ENCODE measurements at places on chromosomes 3 and 15.

GRCh38 chr3:50585919-50586762 lies 16.8 kb downstream of the HEMK1 start:
- no peak for DNase-seq

- DNase-seq, result no peak
These were observed 244.4 kb upstream of the COL8A1 start for GRCh38 chr3:99393961-99394360.

DNA sequence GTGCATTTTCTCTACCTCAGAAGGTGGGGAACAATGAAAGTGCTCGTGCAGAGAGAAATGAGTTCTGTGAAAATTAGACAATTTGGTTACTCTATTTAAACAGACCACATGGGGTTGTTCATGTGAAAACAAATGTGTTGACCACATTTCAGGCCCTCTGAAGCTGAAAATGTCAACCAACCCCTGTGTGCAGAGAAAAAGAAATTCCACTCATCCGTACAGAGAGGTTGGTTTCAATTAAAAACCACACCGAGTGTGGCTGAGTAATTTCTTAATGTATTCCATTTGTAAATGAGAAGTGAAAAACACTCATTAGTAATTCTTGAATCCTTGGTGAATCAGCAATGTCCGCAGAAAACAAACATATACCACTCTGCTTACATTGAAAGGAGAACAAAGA lies 46.9 kb upstream of the SLC7A14 start:
- DNase-seq, result no peak

DNA sequence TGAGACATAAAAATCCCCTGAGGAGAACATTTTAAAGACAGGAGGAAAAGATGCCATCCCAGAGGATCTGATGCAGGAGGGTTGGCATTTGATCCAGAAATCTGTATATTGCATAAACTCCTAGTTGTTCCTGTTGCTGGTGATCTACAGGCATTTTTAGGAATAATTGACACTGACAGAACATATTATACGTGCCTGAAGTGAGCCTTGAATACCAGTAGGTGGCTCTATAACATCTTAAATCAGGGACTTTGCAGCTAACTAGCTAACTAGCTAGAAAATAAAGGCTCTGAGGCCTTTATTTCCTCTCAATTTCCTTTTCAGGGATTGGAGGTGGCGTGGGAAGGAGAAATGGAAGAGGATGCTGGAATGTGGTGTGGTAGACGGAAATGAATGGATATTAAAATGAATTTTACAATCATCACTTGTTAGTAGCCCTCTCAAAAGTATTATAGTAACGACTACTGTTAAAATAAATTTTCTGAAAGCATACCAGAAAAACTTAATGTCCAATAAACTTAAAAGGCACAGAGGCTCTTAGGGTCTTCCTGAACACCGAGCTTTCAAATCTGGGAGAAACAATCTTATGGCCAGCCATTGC lies 73.8 kb upstream of the ZBED2 start:
- DNase-seq, result no peak

- DNase-seq, result no peak
These were observed 38.3 kb upstream of the INO80 start for GRCh38 chr15:41154412-41154811.

- DNase-seq, result no peak
These were observed 768 bp downstream of the PCBP4 start for GRCh38 chr3:51966486-51966885.

GRCh38 chr3:170941551-170941950 lies 33.1 kb upstream of the EIF5A2 start:
- no peak for DNase-seq

DNA sequence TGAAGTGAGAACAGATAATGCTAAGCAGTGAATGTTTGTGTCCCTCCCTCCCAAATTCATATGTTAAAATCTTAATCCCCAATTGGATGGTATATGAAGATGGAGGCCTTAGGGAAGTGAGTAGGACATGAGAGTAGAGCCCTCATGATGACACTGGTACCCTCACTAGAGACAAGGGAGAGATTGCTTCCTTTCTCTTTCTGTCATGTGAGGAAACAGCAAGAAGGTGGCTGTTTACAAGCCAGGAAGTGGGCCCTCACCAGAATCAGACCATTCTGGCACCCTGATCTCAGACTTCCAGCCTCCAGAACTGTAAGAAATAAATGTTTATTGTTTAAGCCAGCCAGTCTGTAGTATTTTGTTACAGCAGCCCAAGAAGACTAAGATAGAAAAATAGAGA lies 209.5 kb downstream of the SATB1 start:
- DNase-seq, result no peak

DNA sequence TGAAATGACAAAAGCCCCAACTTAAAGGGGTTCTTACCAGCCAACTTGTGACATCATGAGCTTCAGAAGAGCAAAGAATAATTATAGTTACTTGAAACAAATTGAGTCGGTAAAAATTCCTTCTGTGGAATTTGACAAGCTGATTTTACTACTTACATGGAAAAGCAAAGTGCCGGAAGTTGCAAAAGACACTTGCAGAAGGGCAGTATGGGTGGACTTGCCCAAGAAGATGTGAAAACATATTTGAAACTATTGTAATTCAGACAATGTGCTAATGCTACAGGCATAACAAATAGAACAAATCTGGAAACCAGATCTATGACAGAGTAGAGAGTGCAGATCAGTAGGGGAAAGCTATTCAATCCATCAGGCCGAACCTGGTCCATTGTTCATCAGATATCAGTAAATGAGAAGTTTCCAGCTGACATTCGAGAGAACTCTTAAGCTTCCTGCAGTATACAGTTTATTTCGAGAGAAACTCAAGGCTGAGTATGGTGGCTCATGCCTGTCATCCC lies 2.5 kb upstream of the KIF7 start:
- no peak for DNase-seq

DNA sequence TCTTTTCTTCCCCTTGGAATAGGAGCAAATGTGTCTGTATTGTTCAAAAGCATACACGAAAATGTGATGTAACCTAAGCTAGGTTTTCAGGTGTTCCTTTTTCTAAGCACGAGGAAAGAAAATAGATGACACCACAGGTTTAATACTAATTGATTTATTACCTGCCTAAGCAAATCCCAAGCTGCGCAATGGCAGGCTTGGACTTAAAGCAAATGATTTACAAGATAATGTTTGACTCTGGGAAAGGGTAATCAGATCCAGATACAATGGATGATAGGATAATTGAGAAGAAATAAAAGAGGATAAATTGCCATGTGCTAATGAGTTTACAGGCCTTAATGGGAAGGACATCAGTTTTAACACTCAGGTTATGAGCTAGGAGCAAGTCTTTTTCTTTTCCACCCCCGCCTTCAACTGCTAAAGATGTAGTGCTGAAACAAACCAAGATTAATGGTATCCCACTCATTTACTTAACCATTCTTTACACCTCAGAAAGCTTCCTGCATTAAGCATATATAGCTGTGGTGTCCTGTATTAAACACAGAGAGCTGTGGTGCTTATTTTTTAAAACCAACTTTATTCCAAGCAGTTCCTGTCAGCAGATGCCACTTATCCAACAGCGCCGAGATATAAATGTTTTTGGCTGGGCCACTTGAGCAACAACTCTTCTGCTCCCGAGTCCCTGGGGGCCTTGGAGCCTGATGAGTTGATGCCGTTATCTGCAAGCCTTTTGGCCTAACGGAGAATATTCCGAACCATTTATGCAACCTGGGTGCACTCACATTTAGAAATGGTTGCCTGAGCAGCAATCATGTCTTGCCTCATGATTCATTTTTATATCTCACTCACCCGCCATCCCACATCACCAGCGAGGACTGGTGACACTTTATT lies 205.5 kb downstream of the MECOM start:
- DNase-seq, result no peak

GRCh38 chr15:78992416-78993256 lies 47.8 kb upstream of the CTSH start:
- DNase-seq, result no peak

DNA sequence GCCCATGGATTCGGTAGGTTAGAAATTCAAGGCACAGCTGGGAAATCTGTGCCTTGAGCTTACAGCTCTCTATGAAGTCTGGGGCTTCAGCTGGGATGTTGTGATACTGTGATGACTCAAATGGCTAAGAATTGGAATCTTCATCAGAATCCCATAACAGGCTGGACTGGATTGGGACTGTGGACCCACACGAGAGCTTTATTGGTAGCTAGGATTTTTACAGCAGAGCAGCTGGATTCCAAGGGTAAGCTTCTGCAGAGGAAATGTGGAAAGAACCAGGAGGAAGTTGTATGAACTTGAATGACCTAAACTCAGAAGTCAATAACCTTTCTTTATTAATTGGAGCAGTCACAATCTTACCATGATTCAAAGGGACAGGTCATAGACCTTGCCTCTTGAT lies 1187.1 kb downstream of the ROBO1 start:
- DNase-seq, result no peak

- DNase-seq, result no peak
These were observed 178.8 kb upstream of the SNTN start for GRCh38 chr3:63473641-63474166.

- no peak for DNase-seq
These were observed 372.7 kb downstream of the ROBO2 start for GRCh38 chr3:77412584-77412983.

DNA sequence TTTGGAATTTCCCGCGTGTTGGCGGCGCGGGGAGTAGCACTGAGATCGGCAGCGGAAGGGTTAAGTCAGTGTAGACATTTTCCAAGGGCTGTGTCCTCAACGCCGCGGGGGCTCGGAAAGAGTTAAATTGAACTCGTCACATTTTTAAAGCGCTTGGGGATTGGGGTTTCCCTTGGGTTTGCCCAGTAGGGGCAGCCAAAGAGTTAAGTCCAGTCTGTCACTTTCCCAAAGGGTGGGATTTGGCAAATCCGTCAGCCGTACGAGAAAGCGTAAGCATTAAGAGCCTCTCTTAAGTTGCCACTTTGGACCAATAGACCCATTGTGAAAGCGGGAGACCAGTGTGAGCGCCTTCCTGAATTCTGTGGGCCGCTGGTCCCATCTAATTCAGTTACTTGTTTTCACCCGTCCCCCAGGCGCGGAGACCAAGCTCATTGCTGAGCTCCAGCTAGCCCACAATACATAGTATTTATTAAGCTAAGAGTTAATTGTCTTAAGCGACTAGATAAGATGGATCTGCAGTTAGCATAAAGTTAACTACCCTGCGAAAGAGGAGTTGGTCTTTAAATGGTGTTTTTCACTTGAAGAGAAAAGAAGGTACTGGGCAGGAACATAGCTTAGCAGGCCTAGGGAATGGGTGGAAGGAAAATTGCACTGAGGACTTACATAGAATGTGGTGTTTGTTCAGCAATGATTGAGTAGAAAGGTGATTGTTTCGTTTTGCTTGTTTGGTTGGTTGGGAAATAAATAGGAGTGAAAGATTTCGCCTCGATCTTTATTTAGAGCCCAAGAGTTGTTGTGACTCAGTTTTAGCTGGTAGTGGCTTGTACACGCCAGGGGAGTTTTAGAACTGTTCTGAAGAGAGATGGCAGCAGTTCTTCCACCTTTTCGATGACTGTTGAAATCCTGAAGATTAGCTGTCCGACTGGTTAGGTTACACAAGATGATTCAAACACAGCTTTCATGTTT lies 932 bp downstream of the ARL8B start:
- no peak for DNase-seq

- DNase-seq, result no peak
These were observed 118.1 kb downstream of the RPL22L1 start for GRCh38 chr3:170751899-170752293.

GRCh38 chr3:114418724-114419543 lies 125.1 kb downstream of the TIGIT start:
- peak; percentile 34 for DNase-seq

DNA sequence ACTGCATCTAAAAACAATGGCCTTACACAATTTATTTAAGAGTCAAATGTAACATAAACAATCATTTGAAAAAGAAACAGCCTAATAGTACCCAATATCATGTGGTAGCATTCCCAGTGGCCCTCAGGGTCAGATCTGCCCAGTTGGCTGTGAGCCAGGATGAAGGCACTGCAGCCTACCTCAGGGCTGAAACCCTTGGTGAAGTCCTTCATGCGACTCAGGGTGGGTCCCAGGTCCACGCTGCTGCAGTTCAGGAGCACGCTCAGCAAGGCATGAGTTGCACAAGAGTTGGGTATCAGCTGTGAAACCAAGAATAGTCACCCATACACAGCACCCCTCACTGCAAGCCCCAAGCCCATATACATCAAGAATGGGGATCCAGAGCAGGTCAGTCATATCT lies 37.1 kb downstream of the SEMA3G start:
- no peak for DNase-seq

Measured in HS-27A (cell line).